ENCODE measurements at places on chromosomes 11 and 22.

DNA sequence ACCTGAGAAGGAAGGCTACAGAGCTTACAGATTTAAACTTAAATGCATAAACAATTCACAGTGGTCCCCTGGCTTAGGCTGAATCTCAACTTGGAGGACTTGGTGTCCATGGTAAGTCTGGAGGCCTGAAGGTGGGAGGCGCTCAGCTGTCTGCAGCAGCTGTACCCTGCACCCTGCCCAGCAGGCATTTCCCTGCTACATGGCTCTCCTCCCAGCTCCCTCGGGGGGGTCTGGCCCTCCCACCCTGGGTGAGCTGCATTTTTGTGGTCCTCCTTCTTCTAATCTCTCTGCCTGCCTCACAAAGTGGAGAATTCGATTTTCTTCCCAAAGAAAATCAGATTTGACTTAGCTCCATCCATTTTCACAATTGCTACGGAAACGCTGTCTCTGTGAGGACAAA is 273.2 kb downstream of the KIRREL3 start:
- no peak for DNase-seq

GRCh38 chr11:120121336-120121735 is 16.6 kb downstream of the TRIM29 start:
- DNase-seq: no peak

GRCh38 chr11:115716601-115717529 is 212.7 kb upstream of the CADM1 start:
- DNase-seq: no peak

DNA sequence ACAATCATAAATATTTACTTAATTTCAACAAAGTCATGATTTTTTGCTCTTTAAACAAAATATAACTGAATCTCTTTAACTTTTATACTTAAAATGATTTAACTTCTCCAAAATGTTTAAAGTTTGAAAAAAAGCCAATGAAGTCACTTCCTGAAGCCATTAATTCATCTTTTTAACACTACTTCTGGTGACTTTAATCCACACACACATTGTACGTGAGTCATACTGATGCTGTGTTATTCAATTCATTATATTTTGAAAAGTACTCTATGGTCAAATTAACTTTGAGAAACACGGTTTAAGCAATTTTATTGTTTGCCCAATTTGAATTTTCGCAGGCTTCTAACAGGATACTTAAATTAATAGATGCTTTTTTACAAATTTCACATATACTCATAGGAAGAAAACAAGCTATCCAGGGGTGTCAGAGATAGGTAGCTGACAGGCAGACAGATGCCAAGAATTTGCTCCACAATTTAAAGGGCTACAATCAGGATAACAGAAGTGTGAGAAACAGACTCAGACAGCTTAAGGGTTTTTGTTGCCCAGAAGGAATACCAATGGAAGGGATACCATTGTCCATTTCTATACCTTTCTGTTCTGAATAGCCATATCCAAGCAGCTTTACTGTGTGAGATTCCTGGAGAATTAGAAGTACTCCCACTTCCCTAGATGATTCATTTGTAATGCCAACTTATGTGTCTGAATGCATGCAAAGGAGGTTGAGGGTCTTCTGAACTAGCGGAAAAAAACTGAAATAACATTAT is 118.4 kb downstream of the RBFOX2 start:
- no peak for DNase-seq

GRCh38 chr11:94151903-94152677 is 23.4 kb downstream of the PANX1 start:
- no peak for DNase-seq

DNA sequence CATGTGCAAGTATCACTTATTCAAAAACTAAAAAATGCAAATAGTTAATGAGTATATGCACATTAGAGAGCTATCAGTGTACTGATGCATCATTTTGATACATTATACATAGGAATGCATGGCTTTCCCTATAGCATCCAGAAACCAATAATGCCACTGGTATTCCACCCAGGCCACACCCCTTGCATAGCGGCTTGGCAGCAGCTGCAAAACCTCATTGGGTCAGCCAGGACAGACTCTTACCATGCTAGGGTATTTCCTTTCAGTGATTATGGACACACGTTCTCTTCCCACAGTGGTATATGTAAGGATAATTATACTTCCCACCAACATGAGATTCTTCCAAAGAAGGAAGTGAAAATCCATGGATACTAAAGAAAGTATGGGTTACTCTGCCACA is 145.9 kb upstream of the PITPNB start:
- no peak for DNase-seq

DNA sequence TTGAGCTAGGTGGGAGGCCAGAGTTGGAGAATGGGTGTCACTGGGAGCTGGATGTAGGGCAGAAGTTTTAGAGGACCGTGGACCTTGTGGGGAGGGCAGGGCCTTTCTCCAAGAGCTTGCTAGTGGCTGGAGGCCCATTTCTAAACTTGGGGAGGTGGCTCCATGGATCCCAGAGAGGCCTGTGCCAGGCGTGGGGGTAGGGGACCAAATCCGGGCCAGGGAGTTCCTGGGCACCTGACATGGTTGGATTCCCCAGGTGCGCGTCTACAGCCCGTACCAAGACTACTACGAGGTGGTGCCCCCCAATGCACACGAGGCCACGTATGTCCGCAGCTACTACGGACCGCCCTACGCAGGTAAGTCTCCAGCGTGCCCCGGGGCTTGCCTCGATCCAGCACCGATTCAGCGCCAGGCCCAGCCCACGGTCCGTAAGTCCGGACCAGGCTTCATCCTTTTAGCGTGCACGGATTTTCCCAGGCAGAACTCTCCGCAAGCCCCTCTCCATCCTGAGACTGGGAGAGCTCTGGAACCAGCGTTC is 14.2 kb downstream of the PLEKHB1 start:
- DNase-seq: no peak

GRCh38 chr11:117649296-117650055 is 147.5 kb downstream of the DSCAML1 start:
- DNase-seq: no peak

GRCh38 chr11:1574238-1574932 is 2.3 kb upstream of the DUSP8 start:
- DNase-seq: peak; percentile 85

DNA sequence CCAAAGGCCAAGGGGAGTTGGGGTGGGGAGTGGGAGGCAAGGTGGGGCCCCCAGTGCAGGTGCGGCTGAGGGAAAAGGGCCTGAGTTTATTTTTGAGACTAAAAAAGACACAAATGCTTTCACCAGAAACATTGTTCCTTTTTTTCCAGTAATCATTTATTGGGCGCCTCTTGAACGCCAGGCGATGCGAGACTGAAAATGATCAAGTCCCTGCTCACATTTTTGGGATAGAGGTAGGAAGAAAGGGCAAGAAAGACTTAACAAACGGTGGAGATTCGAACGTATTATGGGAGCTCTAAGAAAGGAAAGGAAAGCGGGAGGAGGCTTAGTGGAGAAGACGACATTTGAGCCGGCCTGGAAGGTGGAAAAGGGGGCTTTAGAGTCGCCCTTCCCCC is 796 bp upstream of the SF3B2 start:
- DNase-seq: no peak
